ENCODE measurements at places on chromosomes 5 and 9. TPM values are rescaled to one million over a fixed set of nuclear protein-coding genes. Genes with fewer than 3 reads are reported as not detected.

ELP1 gene
- 23.0 TPM for total RNA-seq

CSF1R gene
- total RNA-seq: 0.88 TPM

SLF1 gene
- 4.7 TPM for total RNA-seq

PCDHB12 gene
- 0.59 TPM for total RNA-seq

KIF27 gene
- 6.2 TPM for total RNA-seq

SLC34A1 gene
- total RNA-seq: not detected

PCDHB4 gene
- total RNA-seq: 1.2 TPM

MOB3B gene
- total RNA-seq: under 0.01 TPM

FCN2 gene
- not detected for total RNA-seq

ESM1 gene
- 2.9 TPM for total RNA-seq

NEUROG1 gene
- not detected for total RNA-seq

IL5 gene
- total RNA-seq: not detected

CARD9 gene
- total RNA-seq: 5.1 TPM

HAPLN1 gene
- total RNA-seq: 18.8 TPM

KDM4C gene
- 50.1 TPM for total RNA-seq

MAMDC4 gene
- total RNA-seq: 0.88 TPM

IFNA21 gene
- total RNA-seq: not detected

SLC36A2 gene
- total RNA-seq: not detected

PCDHA4 gene
- total RNA-seq: 0.88 TPM

IL3 gene
- total RNA-seq: not detected

IFNA13 gene
- not detected for total RNA-seq

OGN gene
- total RNA-seq: 0.88 TPM

ADAMTSL2 gene
- under 0.01 TPM for total RNA-seq

ARHGEF39 gene
- total RNA-seq: 0.36 TPM

FBP2 gene
- total RNA-seq: not detected

HRH2 gene
- total RNA-seq: 0.36 TPM

CDH9 gene
- not detected for total RNA-seq

GPR21 gene
- 1.4 TPM for total RNA-seq

CEP120 gene
- 29.8 TPM for total RNA-seq

SEMA6A gene
- under 0.01 TPM for total RNA-seq

MAP1B gene
- total RNA-seq: 164 TPM

FGF10 gene
- total RNA-seq: 1.8 TPM

SLC46A2 gene
- under 0.01 TPM for total RNA-seq

SGCD gene
- total RNA-seq: 33.3 TPM

GARIN3 gene
- not detected for total RNA-seq

IL13 gene
- total RNA-seq: not detected

COMMD10 gene
- 30.4 TPM for total RNA-seq

ADRA1B gene
- 0.36 TPM for total RNA-seq

ZNF658 gene
- 7.4 TPM for total RNA-seq
